ENCODE measurements at places on chromosomes 3 and 15.
A peak's percentile ranks its signal among the peaks of the same experiment; 100 is the strongest.

GRCh38 chr15:101198031-101198575, 53.7 kb downstream of the CHSY1 start:
- no peak for DNase-seq

DNA sequence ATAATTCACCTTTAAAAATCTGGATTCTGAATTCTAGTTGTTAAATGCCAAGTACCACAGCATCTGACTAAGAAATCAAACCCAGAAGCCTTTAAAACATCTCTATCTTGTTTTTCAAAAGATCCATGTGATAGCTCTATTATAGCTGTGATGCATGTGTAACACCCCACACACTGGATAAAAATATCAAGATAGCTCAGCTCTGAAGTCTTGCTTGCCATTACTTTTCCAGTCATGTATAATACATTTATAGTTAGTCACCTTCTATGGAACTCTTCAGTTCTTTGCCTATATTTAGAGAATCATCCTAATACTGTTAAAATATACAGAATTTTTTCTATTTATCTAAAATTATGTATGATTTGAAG, 11.6 kb downstream of the ARPP19 start:
- DNase-seq: no peak

DNA sequence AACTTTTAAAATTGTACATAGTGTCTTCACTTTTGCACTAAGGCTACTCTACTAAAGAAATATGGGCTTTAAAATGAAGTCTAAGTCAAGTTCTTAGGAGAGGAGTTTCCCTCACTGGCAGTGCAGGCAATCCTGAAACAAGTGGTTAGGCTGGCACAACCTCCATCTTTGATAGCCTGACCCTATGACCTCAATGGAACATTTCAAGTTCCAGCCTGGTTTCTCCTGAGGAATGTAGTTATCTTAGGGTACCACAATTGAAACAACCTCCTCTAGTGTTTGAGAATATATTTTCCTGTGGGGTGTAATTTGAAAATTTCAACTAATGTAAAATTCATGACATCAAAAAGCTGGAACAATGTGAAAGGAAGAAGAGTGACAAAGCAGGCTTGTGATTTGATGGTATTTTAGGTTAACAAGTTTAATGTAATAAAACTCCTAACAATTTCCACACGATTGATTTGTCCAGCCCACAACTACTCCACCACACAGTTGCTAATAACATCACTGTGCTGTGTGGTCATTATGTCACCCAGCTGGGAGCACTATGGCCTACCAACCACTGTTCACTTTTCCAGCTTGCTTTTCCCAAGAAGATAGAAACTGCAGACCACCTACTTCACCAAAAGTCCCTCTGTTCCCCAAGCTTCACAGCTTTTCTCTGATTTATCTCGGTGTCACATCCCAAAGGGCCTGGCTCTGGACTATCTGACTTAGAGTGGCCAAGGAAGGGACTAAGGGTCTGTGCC, 1.8 kb downstream of the WWTR1 start:
- no peak for DNase-seq

DNA sequence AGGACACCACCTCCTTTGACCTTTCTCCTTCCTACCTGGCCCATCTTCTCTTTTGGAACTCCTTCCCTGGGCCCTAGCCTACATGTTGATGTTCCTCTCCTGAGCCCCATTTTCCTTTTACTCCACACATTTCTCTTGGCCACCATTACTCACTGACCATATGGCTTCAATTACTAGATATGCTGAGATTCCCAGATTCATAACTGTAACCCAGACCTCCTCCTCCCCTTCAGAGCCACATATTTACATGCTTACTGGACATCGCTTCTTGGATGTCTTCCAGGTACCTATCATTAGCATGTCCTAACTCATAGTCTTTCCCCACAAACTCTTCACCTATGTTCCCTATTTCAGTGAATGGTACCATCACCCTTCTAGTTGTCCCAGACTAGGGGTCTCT, 24.4 kb upstream of the TRIM59 start:
- DNase-seq: no peak

GRCh38 chr3:123347691-123348264, 101.1 kb downstream of the ADCY5 start:
- no peak for DNase-seq

DNA sequence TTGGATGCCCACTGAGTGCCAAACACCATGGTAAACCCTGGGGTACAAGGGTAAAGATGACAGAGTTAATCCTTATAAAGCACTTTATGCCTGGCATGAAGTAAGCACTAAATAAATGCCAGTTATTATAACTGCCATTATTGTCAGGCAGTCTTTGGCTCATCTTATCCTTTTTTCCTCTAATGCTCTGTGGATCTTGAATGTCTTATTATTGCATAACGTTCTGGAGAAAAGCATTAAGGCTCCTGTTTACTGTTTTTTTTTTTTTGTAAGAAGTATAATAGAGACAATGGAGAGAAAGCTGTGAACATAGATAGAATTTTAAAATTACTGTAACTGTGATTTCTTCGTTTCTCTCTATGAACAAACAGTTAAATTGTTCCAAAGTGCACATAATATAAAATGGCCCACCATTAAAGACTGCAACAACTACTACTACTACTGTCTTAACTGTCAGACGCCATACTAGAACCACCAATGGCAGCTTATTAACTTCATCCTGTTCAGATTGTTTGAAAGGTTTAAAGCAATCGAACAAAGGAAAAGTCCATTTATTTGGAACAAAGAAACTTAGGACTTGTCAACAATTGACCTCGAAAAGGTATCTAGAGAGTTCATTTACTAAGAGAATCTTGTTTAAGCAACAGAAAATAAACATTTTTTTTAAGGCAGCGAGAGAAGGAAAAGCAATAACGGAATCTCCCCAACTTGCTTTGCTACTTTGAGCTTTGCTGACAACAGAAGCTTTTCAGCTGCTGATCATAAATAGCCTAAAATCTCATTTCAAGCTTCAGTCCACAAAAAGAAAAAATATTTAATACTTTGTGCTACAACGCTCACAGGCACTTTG, 520.7 kb downstream of the ROBO1 start:
- no peak for DNase-seq

DNA sequence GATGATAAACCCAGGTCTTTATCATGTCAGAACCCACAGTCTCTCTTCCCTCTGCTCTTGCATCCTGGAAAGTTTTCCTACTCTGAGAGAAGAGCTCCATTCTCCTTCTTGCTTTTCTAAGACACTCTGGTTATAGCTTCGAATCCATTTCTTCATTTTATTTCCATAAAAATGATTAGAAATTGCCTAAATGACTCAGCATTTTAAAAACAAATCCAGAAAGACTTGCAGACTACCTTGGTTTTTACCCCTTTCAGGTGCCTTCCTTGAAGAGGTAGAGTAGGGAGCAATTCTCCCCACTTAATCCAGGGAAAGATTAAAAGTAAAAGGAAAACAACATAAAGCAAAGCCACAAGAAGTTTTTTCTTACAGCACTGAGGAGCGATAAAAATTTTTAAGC, 1256.0 kb downstream of the ROBO1 start:
- no peak for DNase-seq

- DNase-seq: no peak
Measured at GRCh38 chr3:126523745-126524428, at the start of gene CHST13. TSS of gene CHST13 (plus strand) at chr3:126524155. CDS start at chr3:126524333, 178 bp downstream.

- no peak for DNase-seq
Measured at GRCh38 chr3:46162975-46163555, 45.0 kb downstream of the CCR1 start.

- no peak for DNase-seq
Measured at GRCh38 chr3:81033684-81034083, 727.8 kb downstream of the GBE1 start.

- no peak for DNase-seq
Measured at GRCh38 chr3:123859177-123859576, 25.0 kb downstream of the MYLK start.

DNA sequence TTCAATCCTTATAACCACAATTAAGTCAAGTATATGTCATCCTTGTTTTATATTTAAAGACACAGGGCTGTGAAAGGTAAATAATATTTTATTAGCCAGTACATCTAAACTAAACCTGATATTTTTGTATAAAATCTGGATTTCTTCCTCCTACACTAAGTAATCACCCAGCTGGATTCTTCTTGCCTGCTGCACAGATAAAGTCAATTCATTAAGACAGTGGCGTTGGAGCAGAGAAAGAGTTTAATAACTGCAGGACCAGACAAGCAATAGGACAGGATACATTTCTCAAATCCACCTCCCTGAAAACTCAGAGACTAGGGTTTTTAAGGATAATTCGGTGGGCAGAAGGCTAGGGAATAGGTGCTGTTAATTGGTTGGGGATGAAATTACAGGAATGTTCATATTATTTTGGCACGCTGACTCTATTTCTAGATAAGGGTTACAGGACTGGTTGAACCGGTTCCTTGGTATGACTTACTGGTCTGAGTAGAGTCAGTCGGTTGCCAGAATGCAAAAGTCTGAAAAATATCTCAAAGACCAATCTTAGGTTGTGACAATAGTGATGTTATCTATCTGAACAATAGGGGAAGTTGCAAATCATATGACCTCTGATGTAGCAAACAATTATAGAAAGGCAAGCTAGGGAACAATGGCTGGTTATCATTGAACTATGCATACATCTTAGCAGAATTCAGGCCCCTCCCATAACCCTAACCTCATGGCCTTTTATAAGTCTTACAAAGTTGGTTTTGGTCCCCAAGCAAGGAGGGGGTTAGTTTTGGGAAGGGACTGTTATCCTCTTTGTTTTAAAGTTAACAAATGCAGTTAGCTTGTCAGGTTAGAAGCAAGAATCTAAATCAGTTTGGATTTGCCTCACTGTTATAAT, 244.8 kb downstream of the ALCAM start:
- DNase-seq: no peak

- no peak for DNase-seq
Measured at GRCh38 chr3:156070028-156070427, 50.4 kb upstream of the KCNAB1 start.

GRCh38 chr3:184506561-184506991, 55.0 kb upstream of the EPHB3 start:
- DNase-seq: no peak

DNA sequence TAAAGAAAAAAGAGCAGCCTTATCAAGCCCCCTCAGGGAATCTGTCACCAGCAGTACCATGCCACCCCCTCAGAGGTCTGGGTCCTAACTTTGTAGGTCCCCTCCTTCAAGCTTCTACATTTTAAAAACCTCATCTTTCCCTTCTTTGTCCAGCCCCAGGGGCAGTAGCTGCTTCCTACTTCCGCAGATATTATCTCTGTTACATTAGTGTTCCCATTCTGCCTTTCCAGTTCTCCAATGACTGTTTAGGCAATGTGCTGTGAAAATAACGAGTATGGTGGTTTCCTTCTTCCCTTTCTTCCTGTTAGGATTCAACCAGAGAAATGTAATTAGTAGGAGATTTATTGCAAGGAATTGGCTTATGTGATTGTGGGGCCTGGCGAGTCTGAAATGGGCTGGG, 126.1 kb upstream of the TNIK start:
- DNase-seq: no peak

DNA sequence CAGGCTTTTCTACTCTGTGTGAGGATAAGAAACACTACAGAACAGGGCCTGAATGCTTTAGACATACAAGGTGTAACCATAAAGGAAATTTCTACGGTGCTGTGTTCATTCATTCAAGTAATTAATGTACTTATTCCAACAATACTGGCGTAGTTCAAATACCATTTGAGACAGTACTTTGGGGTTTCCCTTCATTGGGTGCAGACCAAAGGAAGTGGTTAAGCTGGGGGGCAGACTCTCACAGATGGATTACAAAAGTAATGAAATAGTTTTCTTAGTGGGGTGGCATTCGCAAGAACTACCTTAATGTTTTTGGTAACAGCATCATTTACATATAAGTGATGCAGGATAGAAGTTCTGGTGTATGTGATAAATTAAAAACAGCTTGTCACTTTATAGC, 65.9 kb downstream of the BTD start:
- DNase-seq: peak; percentile 22
